ENCODE measurements at places on chromosomes 6 and 20.

DNA sequence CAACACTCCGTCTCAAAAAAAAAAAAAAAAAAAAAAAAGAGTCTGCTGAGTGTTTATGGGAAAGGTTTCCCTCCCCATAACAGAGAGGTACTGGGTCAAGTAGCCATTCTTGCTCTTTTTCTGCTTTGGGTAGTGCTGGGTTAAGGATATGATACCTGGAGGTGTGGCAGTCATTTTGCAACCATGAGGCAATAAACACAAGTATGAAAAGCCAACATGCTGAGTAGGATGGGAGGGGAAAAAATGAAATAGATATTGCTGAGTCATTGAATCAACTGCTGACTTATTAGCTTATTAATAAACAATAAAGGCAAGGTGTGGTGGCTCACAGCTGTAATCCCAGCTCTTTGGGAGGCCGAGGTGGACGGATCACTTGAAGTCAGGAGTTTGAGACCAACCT is 2.3 kb upstream of the TOMM34 start:
- DNase-seq: no peak

DNA sequence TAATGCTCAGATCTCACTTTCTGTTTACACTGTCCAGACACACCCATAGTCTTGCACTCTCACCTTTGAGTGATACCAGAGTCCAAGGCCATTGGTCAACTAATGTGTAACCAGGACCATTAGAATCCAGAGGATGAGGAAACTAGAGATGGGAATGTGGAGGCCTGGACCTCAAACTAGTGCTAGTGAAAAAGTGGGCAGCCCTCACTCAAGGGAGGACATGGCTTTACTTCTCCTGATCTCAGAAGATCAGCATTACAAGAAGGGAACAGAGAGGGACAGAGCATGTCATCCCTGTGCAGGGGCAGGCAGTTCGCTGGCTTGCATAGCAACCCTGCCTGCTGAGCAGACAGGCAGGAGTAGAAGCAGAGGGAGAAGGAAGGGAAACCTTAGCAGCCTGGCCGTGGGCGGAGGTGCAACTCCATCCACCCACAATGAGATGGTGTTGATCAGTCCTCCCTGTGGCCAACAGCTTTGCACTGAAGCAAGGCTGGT is 22.6 kb upstream of the XRN2 start:
- no peak for DNase-seq

- no peak for DNase-seq
Measured at GRCh38 chr20:34345402-34345736, 17.7 kb upstream of the ITCH start.

- no peak for DNase-seq
Measured at GRCh38 chr6:42791706-42792320, 10.0 kb downstream of the BICRAL start.

- DNase-seq: no peak
Measured at GRCh38 chr6:34272013-34272926, 23.5 kb upstream of the SMIM29 start.

GRCh38 chr6:135796643-135797305 is 54.7 kb upstream of the PDE7B start:
- DNase-seq: no peak

- DNase-seq: no peak
Measured at GRCh38 chr20:47487175-47487917, 14.3 kb upstream of the NCOA3 start.

DNA sequence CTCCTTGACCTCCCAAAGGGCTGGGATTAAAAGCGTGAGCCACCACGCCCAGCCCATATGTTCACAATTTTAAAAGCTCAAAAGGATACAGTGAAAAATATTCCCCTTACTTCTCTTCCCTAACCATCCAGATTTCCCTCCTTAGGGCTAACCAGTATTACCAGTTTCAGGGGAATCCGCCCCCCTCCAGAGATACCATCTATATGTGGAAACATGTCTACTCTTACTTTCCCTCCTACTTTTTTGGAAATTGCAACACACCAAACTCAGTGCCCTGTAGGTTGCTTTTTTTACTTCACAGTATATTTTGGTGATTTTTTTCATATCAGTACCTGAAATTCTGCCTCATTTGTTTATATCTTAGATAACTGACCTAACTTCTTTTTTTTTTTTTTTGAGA is 6.9 kb upstream of the RPL10A start:
- DNase-seq: no peak

- DNase-seq: no peak
Measured at GRCh38 chr6:52595796-52596130, 18.9 kb upstream of the TRAM2 start.

DNA sequence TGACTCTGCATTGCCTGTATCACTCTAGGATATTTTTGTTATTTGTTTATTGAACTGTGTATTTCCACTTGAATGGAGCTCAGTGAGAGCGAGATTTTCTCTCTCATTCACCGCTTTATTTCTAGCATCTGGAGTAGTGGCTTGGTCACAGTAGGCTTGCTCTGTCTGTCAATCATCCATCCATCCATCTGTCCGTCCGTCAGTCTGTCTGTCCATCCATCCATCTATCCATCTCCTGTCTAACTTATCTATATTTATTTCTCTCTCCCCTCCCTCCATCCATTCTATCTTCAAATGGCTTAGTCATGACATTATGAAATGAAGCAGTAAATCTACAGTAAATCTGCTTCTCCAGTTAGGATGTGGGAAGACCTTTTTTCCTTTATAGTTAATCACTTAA is 94.6 kb downstream of the TIAM2 start:
- no peak for DNase-seq

- peak; percentile 81 for DNase-seq
Measured at GRCh38 chr6:37570482-37571133, 70.9 kb upstream of the CCDC167 start.

- DNase-seq: no peak
Measured at GRCh38 chr6:131183427-131184095, 48.3 kb downstream of the AKAP7 start.

DNA sequence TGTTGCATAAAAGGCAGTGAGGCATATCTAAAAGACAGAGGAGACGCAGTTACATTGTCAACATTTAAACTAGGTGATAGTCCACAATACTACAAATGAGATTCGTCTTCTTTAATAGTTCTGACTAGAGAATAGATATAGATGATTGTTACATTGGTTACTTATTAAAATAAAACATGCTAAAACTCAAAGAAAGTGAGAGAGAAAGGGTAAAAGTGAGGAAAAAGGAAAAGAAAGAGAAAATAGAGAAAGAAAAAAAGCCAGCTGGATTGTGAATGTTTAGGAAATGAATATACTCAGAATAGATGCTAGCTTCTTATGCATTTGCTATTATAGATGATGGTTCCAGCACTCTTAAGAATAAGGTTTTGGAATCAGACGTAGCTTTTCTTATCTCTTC is 27.7 kb upstream of the FAM162B start:
- no peak for DNase-seq

DNA sequence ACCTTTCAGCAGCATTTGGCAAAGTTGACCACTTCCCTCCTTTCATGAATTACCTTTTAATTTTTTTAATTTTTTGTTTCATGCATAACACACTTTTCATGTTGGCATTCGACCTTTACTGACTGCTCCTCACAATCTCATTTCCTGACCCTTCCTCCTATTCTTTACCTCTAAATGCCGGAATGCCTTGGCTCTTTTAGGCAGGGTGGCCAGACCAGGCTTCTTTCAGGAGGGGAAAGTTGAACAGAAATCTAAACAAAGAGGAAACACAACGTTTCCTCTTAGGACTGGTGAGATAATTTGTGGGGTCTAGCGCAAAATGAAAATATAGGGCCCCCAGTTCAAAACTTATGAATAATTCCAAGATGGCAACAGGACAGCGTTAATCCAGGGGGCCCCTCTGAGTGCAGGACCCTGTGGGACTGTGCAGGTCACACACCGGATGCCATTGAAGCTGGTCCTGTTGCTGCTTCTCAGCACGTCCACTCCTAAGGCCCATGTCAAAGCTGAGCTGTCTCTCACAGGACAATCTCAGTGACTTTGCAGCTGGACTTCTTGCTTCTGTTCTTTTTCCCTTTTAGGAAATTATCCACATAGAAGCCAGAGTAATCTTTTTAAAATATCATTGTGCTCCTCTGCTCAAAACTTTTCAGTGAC is 313.8 kb downstream of the HDGFL1 start:
- DNase-seq: no peak

DNA sequence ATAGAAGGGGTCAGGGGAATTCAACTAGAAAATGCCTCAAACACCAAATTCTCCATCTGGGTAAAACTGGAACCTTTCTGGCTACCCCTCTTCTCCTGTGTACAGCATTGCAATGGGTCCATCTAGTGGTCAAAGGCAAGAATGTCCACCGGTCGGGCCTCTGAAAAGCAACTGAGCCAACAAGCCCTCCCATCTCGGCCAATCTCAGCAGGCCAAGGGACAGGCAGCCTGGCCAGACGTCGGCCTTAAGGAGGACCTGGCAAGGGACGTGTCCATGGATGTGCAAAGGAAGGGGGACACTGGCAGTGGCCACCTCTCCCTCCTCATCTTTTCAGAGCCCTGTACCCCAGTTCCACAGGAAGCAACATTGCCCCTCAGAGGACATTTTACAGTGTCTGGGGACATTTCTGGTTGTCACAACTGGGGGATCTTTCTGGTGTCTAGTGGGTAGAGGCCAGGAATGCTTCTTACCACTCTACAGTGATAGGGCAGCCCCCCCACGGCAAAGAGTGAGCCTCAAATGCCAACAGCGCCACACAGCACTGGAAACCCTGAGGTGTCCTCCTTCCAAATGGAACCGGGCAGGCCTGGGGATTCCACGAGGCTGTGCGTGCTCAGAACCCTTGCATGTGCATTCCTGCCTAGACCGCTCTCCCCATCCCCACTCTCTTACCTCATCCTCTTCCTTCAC is 99.8 kb upstream of the FOXA2 start:
- DNase-seq: peak; percentile 80

- DNase-seq: no peak
Measured at GRCh38 chr6:129597023-129597713, 112.8 kb downstream of the ARHGAP18 start.

- DNase-seq: no peak
Measured at GRCh38 chr6:110359556-110359955, 1.4 kb upstream of the METTL24 start.

GRCh38 chr6:5093231-5094015 is 8.3 kb downstream of the PPP1R3G start:
- DNase-seq: no peak

- DNase-seq: no peak
Measured at GRCh38 chr6:96816301-96816817, 20.9 kb downstream of the GPR63 start.

- no peak for DNase-seq
Measured at GRCh38 chr6:168320634-168321033, 1.1 kb upstream of the DACT2 start.

DNA sequence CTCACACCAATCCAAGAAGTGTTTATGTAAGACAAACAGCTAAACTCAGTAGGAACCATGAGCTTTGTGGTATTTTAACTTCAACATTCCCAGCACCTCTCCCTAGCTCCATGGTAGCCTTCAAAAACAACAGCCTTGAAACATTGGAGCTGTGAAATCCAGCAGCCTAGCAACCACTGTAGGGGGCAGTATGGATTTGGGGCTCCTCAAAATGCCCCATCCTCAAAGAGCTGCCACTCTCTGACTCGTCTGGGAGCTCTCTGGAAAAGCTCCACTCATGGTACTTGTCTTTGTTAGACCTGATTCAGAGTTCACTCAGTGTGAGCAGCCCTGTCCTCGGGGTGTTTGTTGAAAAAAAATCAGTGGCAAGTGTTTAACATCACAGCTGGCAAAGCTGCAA is 82.9 kb downstream of the KIF6 start:
- no peak for DNase-seq

DNA sequence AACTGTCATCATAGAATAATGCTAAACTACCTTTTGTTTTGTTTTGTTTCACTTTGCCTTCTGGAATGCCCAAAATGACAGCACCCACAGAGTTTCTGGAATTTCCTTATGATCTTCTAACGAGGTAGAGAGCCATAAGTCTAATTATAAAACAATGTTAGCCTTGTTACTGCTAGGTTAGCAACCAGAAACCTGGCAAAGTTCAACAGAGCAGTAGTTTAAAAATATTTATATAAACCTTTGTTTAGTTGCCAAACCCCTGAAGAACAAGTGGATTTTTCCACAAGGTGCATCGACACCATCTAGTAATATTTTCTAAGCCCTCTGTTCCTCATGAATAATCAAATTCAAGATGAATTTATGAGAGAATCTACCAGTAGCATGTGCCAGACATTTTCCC is 27.6 kb upstream of the IPCEF1 start:
- DNase-seq: no peak

DNA sequence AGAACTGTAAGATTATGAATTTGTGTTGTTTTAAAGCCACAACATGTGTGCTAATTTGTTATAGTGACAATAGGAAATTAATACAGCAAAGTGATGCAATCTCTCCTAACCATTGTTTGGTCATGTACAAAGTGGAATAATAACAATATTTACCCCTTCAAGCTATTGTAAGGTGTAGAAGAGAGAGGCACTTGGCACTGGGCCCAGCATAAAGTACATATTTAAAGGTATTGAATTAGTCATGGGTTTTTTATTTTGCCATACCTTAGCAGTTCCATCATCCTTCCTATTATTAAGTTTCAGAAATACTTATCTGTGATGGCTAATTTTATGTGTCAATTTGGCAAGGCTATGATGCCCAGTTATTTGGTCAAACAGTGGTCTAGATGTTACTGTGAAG is 322.4 kb upstream of the TSHZ2 start:
- DNase-seq: no peak

GRCh38 chr6:169326067-169326799 is 72.6 kb upstream of the THBS2 start:
- no peak for DNase-seq

GRCh38 chr20:11936157-11936556 is 18.5 kb downstream of the BTBD3 start:
- DNase-seq: no peak

DNA sequence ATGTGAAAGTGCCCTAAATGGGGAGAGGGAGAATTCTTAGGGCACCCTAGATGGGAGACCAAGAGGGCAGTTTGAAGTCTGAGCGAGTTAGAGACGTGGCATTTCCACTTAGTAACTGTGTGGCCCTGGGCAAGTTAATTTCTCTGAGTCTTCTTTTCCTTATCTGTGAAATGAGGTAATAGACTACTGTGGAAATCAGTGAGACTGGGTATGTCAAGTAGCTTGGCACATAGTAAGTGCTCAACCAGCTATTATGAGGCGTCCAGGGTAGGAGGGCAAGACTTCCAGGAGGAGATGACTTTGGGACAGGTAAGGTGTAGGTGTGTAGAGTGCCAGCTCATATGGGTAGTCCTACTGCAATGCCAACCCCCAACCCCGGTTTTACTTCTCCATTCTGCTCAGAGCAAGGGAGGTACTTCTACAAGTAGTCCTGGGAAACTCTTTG is 770 bp downstream of the KIF3B start:
- DNase-seq: no peak

DNA sequence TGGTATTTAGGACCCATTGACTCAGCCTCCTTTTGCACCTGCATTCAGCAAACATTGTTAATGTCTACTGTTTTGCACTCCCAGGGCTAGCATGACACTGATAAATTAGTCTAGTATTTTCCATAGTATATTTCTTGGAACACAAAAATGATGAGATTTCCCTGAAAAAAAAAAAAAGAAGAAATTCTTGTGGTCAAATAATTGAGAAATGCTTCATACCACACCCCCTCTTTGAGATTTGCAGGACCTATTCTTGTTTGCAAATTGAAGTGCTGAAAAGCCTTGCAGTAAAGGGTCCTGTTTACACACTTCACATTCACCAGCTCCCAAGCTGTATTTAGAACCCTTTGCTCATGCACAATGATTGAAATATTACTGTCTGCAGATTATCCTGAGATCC is 36.3 kb upstream of the CLIC5 start:
- DNase-seq: no peak

Measured in ecto neural progenitor cell (in vitro differentiated cells).